ENCODE measurements at places on chromosomes 5 and 9.

GRCh38 chr5:150321784-150322183, 19.1 kb upstream of the ARSI start:
- no peak for DNase-seq

DNA sequence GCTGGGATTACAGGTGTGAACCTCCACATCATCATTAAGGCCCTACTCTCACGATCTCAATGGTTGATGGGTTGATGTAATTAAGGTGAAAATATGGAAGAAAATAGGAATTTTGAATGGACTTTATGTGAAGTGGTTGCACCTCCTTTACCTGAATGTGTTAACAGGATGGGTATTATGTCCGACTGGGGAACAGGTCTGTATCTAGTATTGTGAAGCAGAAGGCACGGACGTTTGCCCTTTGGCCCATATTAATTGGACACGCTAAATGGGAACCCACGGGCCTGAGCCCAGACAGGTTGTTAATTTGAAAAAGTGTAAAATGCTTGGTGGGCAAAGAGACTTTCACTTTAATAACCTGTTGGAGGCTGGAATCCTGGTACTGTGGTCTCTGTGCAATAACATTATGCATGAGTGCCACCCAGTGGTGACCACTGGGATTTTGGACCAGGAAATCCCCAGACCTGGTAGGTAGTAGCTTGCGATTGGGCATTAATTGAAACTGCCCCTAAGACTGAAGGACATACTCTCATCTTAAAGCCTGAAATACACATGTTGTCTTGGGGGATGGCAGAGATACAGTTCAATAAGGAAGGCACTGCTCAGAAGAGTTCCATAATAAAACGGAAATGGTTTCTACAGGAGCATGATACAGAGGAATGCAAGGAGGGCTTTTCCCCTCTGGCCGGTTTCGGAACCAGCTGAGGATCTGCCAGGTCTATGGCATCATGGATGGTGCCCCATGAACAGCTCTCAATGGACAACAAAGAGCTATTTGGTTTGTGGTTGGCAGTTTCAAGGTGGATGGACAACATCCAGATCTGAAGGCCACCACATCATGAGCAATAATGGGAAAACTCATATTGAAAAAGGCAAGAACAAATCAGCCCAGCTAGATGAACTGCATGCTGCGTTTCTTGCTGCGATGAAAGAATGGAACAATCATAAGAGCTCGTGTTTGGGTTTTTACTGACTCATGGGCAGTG, 26.2 kb upstream of the BICD2 start:
- DNase-seq = peak; percentile 60

DNA sequence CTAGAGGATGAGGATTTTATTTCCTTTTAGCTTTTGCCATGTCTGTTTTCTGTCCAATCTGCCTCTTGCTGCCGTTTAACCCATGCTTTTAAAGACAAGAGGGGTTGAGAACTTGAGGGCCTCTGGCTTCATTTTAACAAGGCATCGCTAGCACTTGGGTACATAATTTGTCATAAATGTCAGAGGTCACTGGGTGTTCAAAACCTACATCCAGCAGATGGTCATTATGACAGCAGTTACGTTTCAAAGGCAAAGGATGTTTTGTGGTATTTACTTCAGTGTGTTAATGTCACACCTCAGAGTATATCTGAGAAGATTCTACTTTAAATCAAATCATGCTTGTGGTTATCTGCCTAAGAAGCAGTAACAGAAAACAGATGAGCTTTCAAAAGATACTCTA, 918.3 kb downstream of the NR2F1-AS1 start:
- no peak for DNase-seq

- no peak for DNase-seq
Observed at GRCh38 chr5:41527201-41527779, 16.9 kb upstream of the PLCXD3 start.

GRCh38 chr9:5910413-5911057, 19.8 kb downstream of the MLANA start:
- DNase-seq = no peak

GRCh38 chr5:118726891-118727290, 261.5 kb downstream of the DTWD2 start:
- no peak for DNase-seq

DNA sequence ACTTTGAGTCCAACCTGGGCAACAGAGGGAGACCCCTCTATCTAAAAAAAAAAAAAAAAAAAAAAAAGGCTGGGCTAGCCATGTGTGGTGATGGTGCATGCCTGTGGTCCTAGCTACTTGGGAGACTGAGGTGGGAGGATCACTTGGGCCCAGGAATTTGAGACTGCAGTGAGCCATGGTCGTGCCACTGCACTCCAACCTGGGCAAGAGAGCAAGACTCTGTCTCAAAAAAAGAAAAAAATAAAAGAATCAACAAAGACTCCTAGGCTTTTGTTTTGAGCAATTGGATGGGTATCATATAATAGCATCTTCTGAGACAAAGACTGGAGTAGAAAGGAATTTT, 481.7 kb upstream of the PAPPA start:
- no peak for DNase-seq

DNA sequence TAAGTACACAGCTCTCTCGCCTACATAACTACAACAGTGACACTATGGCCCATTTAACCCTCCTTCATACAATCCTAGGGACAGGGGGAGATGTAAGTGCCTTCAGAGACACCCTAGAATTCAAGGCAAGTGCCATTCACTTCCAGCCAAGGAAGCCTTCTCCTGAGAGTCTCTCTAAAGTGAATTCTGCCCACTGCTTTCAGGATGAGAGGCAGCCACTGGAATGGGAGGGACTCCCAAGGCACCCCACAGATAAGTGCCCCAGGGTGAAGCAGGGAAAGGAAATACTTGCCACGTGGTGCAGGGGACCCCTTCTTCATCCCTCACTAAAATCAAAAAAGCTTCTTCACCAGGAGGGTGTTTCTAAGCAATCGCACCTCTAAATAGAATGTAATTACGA, 283.7 kb downstream of the ZNF608 start:
- no peak for DNase-seq

GRCh38 chr5:171158581-171158980, 150.5 kb upstream of the TLX3 start:
- DNase-seq = no peak

- no peak for DNase-seq
Observed at GRCh38 chr9:69097923-69098593, 62.5 kb downstream of the FXN start.

DNA sequence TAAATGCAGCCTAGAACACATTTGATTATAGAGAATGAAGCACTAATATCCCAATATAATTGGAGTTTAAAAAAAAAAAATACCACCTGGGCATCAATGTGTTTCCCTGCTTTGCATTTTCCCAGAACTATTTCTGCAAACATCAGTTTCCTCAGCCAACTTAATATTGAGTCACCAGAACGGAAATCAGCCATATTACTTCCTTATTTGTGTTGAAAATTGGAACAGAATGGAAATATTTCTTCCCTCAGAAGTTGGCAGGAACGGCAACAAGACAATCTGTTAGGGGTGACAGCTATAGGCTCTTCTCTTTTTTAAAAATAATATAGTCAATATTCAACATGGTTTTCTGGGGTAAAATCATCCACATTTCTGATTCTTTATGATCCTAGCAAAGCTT, 4.0 kb downstream of the MFAP3 start:
- no peak for DNase-seq

DNA sequence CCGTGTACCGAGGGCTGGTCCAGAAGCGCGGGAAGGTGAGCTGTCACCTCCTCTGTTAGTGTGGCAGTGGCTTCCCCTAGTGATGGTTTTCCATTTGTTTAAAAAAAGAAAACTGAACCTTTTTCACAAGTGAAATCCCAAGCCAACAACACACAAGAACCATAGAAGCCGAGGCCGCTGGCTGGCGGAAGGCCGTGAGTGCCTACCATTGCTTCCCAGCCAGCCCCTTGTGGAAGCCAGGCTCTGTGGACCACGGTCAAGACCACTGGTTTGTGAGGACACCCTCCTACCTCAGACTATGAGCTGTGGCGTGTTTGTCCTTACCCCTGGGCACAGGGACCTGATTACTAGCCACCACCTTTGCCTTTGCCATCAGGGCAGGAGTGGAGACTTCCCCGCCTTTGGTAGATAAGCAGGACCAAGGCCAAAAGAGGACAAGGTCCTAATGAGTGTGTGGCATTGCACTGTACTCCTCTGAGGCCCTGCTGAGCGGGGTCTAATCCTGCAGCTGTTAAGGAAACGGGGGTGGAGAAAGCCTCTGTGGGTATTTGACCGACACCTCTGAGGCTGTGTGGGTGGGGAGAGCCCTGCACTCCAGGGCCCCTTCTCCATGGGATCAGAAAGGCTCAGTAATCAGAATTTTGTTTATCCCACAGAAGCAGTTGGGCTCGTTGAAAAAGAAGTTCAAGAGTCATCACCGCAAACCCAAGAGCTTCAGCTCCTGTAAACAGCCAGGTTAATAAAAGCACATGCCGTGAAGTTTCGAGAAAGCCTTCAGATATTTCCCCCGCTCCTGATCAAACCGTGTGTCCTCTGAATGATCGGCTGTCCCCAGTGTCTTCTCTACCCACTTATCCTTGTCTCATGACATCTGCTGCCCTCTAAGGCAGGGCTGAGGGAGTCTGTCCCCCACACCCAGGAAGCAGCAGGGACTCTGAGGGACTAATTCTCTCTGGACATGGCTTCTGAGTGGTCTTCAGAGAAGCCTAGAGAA, 4.3 kb downstream of the SURF2 start:
- no peak for DNase-seq
